Activated CD4-positive, alpha-beta memory T cell treated with anti-CD3 and anti-CD28 coated beads, Interleukin-2, amount 10 ng/mL, durations not matched to agents 7 days and 5 days (primary cell): ENCODE measurements at places on chromosomes 12 and 14.

DNA sequence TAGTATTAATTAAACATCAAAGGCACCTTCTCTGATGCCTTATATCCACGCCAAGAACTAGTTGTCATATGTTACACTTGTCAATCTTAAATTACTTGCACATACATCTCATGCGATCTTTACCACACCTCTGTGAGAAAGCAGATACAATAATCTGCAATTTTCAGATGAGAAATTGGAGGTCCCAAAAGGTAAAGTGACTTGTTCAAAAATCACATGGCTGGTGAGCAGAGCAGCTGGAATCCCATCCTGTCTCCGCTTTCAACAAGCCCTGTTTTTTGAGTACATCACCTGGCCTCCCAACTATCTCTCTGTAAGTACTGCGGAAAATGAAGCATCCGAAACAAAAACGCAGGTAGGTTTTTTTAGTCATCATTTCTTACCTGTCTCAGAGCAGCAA, 203.4 kb upstream of the FOXN3 start:
- no peak for DNase-seq

- no peak for DNase-seq
Measured at GRCh38 chr14:92472860-92473259, 40.7 kb upstream of the RIN3 start.

GRCh38 chr12:132367071-132367851, 37.9 kb upstream of the GALNT9 start:
- DNase-seq, result no peak

- no peak for DNase-seq
Measured at GRCh38 chr14:53888535-53889386, 67.9 kb downstream of the BMP4 start.

DNA sequence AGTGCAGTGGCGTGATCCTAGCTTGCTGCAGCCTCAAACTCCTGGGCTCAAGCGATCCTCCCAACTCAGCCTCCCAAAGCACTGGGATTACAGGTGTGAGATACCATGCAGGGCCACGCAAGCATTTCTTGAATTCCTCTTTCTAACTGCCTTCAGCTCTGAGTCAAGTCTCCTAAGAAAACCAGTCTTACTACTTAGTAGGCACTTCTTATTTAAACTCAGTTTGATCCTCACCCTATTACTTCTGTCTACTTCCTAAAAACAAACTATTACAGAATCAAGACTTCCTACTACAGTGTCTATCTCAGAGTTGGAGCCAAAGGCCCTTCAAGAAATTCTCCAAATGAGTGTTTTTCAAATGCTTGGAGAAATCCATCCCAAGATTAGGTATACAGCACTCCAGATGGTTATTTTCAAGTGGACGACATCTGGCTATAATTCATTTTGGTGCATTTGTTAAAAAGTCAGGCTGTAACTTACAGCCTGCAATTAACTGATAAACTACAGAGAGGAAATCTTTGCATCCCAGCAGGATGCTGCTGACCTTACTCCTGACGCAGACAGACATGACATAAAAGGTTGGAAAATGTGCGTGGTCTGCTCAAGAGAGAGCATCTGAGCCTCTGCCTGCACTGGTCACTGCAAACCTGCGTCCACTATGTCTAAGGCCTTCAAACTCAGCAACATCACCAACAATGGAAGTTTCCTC, 34.7 kb downstream of the SSH1 start:
- DNase-seq, result no peak

DNA sequence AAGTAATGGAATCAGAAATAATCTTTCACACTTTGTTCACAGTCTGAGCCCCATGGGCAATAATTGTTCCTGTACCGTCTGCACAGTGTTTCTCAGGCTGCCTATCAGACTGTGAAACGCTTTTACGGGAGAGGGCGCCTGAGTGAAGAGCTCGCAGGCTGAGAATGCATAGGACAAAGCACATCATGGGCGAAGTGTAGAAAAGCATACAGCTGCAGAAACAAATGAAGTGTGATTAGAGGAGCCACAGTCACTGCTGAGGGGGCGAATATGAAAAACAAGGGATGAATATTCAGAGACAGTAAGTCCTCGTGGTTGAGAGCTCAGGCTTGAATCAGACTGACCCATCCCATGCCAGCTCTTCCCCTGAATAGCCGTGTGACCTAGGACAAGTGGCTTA, 438.4 kb upstream of the DCN start:
- DNase-seq, result no peak

DNA sequence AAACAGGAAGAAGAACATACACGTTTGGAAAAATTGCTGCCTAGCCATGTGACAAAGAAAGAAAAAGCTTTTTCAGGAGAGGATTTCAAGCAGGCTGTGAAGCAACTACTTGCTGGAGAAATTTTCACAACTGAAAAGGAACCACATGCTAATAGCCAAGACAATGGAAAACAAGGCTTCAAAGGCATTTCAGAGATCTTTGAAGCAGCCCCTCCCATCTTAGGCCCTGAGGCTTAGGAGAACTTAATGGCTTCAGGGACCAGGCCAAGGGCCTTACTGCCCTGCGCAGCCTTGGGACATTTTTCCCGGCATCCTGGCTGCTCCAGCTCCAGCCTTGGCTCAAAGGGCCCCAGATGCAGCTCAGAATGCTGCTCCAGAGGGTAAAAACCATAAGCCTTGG, 255.9 kb upstream of the ARID2 start:
- DNase-seq, result no peak

DNA sequence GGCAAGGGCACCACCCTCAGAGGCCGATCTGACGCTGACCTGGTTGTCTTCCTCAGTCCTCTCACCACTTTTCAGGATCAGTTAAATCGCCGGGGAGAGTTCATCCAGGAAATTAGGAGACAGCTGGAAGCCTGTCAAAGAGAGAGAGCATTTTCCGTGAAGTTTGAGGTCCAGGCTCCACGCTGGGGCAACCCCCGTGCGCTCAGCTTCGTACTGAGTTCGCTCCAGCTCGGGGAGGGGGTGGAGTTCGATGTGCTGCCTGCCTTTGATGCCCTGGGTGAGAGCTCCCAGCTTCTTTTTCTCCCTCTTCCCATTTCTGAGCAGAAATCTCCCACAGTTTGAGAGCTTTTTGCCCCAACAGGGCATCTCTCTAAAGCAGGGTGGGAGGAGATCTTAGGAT, 1.8 kb downstream of the OAS1 start:
- no peak for DNase-seq

GRCh38 chr14:93959239-93960107, 16.9 kb downstream of the ASB2 start:
- DNase-seq, result peak; percentile 96

DNA sequence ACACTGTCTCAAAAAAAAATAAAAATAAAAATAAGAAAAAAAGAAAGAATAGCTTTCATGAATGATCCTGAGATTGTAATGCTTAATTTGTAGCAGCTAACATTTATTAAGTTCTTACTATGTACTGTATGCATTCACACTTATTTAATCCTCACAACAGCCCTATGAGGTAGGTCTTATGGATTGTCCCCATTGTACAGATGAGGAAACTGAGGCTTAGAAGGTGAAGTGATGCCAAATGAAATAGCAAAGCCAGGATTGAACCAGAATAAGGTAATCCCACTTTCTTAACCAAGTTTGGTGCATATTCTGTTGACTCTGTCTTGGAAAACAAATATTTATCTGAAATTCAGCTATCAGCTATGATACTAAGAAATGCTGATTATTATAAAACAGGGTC, 2.1 kb downstream of the USP30 start:
- DNase-seq, result no peak

DNA sequence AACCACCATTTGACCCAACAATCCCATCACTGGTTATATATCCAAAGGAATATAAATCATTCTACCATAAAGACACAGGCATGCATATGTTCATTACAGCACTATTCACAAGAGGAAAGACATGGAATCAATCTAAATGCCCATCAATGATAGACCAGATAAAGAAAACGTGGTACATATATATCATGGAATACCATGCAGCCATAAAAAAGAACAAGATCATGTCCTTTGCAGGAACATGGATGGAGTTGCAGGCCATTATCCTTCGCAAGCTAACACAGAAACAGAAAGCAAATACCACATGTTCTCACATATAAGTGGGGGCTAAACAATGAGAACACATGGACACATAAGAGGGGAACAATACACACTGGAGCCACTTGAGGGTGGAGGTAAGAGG, 15.7 kb downstream of the CAPRIN2 start:
- DNase-seq, result no peak

- no peak for DNase-seq
Measured at GRCh38 chr14:60777856-60778578, 43.5 kb downstream of the MNAT1 start.

GRCh38 chr14:34103176-34103575, 152.3 kb upstream of the EGLN3 start:
- no peak for DNase-seq

DNA sequence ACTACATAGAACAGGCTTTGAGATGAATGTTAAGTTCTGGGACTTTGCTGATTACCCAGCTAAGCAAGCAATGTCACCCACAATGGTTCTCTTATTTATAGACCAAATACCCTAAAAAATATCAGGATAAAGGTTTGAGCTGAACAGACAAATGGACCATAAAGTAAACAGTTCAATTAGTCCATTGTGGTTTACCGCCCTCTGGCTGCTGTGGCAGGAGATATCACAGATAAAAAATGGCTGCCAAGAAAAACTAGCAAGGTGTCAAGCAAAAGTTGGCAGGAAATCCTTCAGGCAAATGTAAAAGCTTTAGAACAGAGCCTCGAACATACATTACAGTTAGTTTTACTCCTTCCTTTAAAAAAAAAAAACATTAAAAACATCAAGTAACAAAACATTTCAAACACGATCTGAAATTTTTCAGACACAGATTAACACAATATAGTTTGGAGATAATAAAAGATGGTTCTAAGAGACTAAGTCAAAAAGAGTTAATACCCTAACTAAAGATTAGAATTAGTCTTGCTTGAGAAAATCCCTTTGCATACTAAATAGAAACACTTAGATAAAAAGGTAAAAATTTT, 41.3 kb downstream of the MED13L start:
- DNase-seq, result peak; percentile 60

DNA sequence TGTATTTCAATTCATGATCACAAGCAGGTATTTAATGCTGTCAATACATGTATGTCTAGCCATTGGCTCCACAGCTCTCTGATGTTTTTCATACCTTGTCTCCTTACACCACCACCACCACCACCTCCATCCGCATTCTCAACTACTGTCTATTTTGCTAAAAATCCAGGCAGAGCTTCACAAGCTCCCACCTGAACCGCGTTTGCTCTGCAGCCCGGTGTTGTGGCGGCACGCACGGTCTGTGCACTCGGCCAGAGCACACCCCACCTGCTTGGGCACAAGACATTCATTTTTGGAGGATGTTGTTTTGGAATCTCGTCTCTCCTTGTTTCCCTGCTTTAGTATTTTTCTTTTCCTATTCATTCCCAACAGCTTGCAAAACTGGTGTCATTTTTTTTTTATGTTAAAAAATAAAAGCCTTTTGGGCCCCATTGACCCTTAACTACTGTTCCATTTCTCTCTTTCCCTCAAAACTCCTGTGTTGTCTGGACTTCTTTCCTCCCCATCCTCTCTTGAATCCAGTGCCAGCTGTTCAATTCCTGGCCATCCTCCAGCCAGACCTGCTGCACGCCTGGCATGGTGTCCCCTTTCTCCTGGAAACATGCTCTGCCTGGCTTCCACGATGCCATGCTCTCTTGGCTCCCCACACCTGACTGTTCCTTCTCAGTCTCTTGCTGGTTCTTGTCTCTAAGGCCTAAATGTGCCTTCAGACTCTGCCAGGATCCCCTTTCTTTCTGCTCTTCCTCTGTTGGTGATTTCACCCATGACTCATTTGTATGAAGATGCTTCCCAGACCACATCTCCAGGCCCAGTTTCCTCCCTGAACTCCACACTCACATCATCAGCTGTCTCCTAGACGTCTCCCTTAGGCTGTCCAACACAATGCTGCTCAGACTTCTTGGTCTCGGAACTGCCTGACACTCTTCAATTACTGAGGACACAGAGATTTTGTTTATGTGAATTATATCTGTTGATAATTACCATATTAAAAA, 37.9 kb downstream of the PIWIL1 start:
- no peak for DNase-seq

DNA sequence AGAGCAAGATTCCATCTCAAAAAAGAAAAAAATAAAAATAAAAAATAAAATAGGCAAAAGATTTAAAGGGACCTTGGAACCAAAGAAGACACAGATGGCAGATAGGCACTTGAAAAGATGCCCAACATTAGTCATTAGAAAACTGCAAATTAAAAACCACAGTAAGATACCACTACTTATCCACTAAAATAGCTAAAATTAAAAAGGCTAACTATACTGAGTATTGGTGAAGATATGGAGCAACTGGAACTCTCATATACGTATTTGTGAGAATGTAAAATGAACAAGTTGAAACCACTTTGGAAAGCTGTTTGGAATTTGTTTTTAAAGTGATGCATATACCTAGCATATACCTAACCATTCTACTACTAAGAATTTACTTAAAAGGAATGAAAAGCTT, 22.3 kb downstream of the BLTP3B start:
- DNase-seq, result no peak

GRCh38 chr12:2341871-2342270, 289.1 kb downstream of the CACNA1C start:
- DNase-seq, result no peak

GRCh38 chr12:13964666-13965065, 16.7 kb downstream of the GRIN2B start:
- no peak for DNase-seq

DNA sequence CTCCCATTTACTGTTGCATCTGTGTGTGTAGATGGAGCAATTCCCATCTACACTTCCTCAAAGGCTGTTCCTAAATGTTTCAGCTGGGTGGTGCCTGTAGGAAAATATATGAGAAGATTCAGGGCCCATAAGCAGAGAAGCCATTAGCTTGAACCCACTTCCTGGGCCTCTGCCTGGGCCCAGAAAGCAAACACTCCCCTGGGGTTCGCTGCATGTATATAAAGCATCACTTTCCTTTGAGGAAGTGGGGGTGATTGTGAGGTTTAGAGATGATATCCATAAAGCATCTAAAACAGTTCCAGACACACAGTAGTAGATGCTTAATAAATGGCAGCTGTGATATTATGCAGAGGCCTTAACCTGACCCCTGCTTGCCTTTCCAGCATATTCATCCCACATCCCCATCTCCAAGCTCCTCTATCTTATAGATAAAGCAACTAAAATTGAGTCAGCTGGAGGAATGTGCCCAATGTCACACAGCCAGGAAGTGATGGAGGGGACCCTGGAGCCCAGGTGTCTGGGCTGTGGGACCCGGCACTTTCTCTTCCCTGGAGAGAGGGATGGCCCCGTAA, 280.0 kb upstream of the CRY1 start:
- DNase-seq, result peak; percentile 49

- DNase-seq, result no peak
Measured at GRCh38 chr14:102817942-102818940, 41.0 kb downstream of the TRAF3 start.

DNA sequence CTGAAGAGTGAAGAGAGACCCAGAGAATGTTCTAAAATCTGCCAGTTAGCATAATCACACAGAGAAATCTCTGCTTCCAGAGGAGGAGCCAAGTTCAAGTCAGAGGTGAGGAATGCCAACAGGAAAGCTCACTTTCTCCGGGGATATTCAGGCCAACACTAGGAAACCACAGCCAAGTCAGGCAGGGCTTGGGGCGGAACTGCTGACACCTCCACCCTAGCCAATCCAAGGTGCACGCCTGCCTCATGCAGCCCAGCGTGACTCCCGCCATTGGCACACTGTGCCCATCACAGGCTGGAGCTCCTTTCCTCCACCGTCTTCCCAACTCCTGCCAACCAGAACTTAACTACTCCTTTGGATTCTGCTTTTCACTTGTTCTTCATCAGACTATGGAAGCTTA, 374.3 kb upstream of the CCDC196 start:
- no peak for DNase-seq
